ENCODE measurements at places on chromosomes 5 and 9.

- DNase-seq, result peak; percentile 40
Observed at GRCh38 chr5:151811593-151812321, 40.0 kb downstream of the G3BP1 start.

GRCh38 chr5:72383280-72383679 lies 63.1 kb downstream of the PTCD2 start:
- DNase-seq, result no peak

- no peak for DNase-seq
Observed at GRCh38 chr9:15249042-15249818, 57.8 kb downstream of the TTC39B start.

GRCh38 chr5:180201051-180201987 lies 7.7 kb downstream of the RASGEF1C start:
- DNase-seq, result peak; percentile 24

GRCh38 chr5:82129723-82130285 lies 148.3 kb downstream of the RPS23 start:
- no peak for DNase-seq

DNA sequence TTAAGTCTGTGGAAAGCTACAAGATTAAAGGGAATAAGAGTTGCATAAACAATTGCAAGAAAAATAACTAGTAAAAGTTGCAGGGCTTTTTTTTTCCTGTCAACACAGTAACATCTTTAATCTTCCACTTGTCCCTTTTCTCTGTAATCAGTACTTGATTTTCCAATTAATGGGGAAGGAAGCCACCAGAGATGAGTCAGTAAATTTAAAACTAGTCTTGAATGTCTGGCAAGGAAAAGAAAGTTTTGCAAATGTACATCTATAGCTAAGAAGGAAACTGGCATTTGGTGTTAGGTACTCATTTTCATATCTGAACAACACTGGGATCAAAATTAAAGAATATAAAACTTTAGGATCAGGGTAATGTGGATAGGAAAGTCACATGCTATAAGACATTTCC lies 17.1 kb downstream of the DAP start:
- peak; percentile 17 for DNase-seq

- peak; percentile 45 for DNase-seq
Observed at GRCh38 chr5:149240354-149240998, 31.2 kb upstream of the AFAP1L1 start.

GRCh38 chr5:37738865-37739488 lies 100.9 kb downstream of the GDNF start:
- no peak for DNase-seq

DNA sequence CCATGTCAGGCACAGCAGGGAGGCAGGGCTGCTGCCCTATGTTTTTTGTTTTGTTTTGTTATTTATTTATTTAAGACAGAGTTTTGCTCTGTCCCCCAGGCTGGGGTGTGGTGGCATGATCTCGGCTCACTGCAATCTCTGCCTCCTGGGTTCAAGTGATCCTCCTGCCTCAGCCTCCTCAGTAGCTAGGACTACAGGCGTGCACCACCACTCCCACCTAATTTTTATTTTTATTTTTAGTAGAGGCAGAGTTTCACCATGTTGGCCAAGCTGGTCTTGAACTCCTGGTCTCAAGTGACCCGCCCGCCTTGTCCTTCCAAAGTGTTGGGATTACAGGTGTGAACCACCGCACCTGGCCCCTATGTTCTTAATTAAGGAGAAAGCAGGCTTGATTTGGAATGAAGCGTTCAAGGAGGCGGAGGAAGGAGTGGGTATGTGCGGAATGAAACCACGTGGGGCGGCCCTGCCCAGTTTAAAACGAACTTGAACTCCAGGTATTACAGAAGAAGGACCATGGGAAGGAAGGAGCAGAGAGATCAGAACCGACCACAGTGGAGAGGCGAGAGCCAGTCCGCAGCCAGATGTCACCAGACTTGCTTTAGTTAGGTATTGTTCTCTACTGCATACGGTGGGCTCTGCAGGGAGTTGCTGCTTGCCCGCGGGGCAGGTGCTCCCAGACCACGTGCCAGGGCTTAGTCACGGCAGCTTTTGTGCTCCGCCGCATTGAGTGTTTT lies 34.9 kb upstream of the EPB41L4B start:
- DNase-seq, result no peak

- DNase-seq, result peak; percentile 68
Observed at GRCh38 chr5:96151891-96152290, 190.2 kb upstream of the ELL2 start.

DNA sequence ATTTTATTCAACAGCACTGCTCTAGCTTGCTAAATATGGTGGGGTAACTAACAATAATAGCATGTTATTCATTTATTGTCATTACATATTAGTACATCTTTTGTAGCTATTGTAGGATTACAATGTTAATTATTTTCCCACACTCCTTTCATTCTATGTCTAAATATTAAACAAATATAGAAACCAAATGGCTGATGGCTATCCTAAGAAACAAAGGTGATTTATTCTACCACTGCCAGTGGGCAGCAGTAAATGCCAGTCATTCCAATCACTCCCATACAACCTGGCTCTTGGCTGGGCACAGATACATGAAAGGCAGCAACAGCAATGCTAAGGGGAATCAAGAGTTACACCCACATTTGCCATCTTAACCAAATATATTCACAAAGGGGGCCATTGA lies 84.1 kb downstream of the FRMD3 start:
- no peak for DNase-seq

DNA sequence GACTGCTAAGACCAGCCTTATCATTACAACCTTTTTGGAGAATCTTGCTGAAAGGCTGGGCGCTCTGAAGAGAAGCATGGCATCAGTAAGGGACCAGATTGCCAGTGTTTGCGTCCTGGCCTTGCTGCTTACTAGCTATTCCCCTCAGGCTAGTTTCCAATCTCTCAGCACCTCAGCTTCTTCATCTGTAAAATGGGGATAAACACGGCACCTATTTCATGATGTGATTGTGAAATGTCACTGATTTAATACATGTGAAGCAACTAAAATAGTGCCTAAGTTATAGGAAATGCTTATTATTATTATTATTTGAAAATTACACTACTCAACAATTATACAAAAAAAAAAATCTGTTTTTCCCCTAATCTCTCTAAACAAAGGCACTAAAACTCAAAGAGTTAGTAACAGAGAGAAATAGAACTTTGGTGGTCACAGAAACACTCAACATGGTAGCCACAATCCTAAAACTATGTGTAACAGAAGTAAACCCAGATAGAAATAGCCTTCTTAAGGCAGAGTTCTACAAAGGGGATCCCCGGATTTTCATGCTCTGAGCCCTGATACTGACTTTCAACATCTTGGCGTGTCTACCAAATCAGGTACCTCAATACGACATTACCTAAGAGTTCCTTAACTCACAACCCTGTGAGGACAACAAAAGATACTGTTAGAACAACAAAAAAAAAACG lies 62.0 kb downstream of the ENC1 start:
- no peak for DNase-seq

- no peak for DNase-seq
Observed at GRCh38 chr9:71048280-71048679, 73.1 kb downstream of the TRPM3 start.

GRCh38 chr9:112349008-112349333 lies 15.6 kb upstream of the PTBP3 start:
- DNase-seq, result no peak

DNA sequence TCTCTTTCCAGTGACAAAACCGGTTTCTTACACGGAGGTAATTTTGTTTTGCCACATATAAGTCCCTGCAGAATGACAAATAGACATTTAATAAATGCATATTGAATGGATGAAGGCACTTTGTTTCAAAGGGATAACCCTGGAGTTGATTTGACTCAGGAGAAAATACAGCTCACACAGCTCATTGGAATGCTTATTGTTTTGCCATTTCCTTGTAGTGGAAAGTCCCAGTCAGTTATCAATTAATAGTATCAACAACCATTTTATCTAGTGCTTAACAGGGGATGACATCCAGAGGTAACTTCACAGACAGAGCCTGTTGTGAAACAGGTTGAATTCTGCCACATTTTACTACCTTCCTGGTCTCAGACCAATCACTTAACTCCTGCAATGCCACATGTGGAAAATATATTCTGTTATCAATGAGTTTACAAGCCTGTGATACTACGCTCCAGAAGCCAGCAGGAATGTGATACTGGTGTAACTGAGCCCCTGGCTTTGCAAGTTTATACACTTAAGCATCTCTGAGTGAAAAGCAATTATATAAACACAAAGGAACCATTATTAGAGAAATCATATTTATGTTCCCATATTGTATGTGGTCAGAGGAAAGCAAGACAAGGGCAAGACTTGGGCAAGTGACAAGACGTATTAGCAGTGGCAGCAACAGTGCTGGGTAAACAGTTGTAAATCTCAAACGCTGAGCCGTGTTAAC lies 123.1 kb upstream of the ANKRD55 start:
- no peak for DNase-seq

DNA sequence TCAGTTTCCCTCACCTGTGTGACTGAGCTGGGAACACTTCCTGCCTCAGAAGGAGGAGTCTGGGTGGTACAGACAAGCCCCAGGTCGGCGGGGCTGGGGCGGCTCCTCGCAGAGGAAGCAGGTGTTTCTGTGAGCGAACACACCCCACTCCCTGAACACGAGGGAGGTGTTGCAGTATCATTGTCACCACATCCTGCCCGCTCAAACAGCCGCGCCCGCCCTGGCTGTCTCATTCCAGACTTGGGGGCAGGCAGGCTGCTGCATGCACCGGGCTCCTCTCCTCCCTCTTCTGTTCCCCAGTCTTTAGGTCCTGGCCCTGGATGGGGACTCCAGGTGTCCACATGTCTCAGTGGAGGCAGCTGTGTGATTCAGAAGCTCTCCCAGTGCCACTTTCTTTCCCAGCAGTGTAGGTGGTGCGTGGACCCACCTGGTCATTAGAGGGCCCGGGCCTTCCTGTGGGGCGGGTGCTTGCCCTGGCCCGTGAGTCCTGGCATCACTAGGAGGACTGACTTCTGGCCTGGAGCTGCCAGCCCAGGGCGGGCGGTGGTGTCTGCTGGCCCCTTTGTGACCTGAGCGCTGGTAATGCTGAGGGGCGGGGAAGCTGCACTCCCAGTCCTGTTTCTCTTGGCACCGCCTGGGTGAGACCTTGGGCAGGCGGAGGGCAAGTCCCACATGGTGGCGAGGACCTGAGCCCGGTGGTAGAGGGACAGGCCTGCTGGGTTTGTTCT lies 18.3 kb upstream of the PHYHD1 start:
- DNase-seq, result peak; percentile 34

- DNase-seq, result peak; percentile 3
Observed at GRCh38 chr9:107024193-107024592, 161.2 kb downstream of the ZNF462 start.

GRCh38 chr9:80062567-80062966 lies 490.8 kb downstream of the TLE4 start:
- no peak for DNase-seq

GRCh38 chr9:16412740-16413139 lies 457.7 kb downstream of the BNC2 start:
- DNase-seq, result no peak

- DNase-seq, result peak; percentile 45
Observed at GRCh38 chr5:56077796-56078233, 83.1 kb upstream of the IL6ST start.

GRCh38 chr5:40630126-40630525 lies 49.6 kb upstream of the PTGER4 start:
- no peak for DNase-seq

DNA sequence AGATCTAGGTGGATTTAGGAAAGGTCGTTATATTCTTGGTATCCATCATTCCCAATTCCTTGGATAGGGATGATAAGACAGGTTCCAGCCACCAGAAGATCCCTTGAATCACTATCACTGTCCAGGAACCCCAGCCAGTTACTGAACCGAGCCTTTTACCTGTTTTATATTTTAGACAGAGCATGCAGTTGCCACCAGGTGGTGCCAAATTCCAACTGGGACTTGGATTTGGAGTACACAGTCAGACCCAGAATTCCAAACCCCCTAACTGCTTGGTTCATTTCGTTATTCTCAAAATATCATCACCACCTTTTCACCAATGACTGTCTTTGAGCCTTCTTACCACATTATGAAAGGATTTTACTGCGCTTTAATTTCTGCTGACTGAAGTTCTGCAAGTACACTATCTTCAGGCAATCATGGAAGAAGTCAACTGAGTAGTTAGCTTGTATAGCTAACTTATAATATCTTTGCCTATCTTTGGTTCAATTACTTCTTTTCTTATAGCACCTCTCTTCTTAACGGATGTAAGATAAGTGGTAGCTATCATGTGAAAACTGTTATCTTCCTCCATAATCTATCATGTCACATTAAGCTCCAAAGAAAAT lies 191.8 kb downstream of the PRR16 start:
- peak; percentile 39 for DNase-seq

DNA sequence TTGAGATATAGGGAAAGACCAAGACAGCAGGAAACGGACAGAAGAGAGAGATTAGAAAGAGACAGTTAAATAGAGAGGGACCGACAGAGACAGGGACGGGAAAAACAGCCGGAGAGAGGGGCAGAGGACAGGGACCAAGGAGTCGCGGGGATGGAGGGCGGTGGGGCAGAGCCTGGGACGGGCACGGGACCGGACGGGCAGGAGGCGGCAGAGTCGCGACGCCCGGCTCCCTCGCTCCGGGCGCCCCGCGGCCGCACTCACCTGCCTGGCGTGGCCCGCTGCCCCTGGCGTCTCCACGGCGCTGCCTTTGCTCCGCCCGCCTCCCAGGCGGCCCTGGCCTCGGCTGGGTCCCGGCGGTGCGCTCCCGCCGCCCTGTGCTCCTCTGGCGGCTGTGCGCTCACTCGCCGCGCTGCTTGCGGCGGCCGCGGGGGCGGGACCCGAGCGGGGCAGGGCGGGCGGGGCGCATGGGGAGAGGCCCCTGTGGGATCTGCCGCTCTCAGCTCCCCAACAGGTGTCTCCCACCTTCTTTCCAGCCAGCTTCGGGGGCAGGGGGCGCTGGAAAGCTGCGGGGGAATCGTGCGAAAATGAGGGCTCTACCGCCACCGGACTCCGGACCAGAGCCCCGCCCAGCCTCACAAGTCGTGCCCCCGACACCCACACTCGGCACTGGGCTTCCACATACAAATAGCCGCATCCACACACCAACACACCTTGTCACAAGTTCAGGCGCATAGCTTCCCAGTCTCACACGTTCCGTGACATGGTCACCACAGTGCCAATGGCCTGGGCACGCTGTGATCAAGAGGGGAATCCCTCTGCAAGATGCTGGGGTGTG lies at the start of gene ARID3C:
Gene ARID3C, minus strand, starts transcription at position 411 of the 835 bp plus-strand sequence. CDS start 1,052 bp downstream, outside the sequence.
- DNase-seq, result peak; percentile 33

DNA sequence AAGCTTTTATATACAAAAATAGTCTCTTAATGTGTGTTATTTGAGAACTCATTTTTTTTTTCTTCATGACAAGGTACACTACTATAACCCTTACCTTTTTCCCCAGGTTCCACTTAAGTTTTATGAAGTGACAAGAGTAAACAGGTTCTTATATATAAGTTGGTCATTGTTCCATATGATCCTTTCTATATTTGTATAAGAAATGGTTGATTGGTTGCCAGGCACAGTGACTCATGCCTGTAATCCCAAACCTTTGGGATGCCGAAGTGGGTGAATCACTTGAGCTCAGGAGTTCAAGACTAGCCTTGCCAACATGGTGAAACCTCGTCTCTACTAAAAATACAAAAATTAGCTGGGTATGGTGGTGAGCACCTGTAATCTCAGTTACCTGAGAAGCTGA lies 108.3 kb downstream of the PCSK1 start:
- no peak for DNase-seq

GRCh38 chr5:123438902-123439301 lies 15.7 kb upstream of the CEP120 start:
- DNase-seq, result peak; percentile 12
